ENCODE measurements at places on chromosomes 5 and 9. TPM values are rescaled to one million over a fixed set of nuclear protein-coding genes. Genes with fewer than 3 reads are reported as not detected.

FBXW2 gene
- 31.5 TPM for total RNA-seq

PCDHGA3 gene
- 8.9 TPM for total RNA-seq

TAF11L7 gene
- total RNA-seq: not detected

GPR21 gene
- total RNA-seq: 1.4 TPM

PCDHA13 gene
- total RNA-seq: 0.39 TPM

SLC6A7 gene
- total RNA-seq: not detected

ZFP37 gene
- total RNA-seq: 2.2 TPM

PRRT1B gene
- not detected for total RNA-seq

C9 gene
- total RNA-seq: not detected

PPP2R2B gene
- total RNA-seq: 1.6 TPM

KCTD16 gene
- 0.28 TPM for total RNA-seq

SLC36A3 gene
- total RNA-seq: not detected

OCLN gene
- total RNA-seq: 3.2 TPM

PCDHGA8 gene
- 5.7 TPM for total RNA-seq

MYOZ3 gene
- 2.0 TPM for total RNA-seq

MTX3 gene
- 5.3 TPM for total RNA-seq

AGXT2 gene
- not detected for total RNA-seq

ARHGEF37 gene
- total RNA-seq: 13.7 TPM

KIF4B gene
- not detected for total RNA-seq

DPYSL3 gene
- 45.3 TPM for total RNA-seq

FAM153A gene
- total RNA-seq: 1.4 TPM

SPINK13 gene
- not detected for total RNA-seq

KCNV2 gene
- total RNA-seq: not detected

ENHO gene
- 0.75 TPM for total RNA-seq

PCDHA10 gene
- 0.52 TPM for total RNA-seq

PCDHGB2 gene
- 5.2 TPM for total RNA-seq

SAXO1 gene
- total RNA-seq: not detected

IFNA13 gene
- total RNA-seq: not detected

CFAP157 gene
- not detected for total RNA-seq

DAB2IP gene
- 47.0 TPM for total RNA-seq

HTR4 gene
- total RNA-seq: 7.9 TPM

RNF145 gene
- total RNA-seq: 29.9 TPM

DCTN4 gene
- total RNA-seq: 40.0 TPM

CEL gene
- total RNA-seq: 1.9 TPM

LCNL1 gene
- 1.1 TPM for total RNA-seq

FOXD4L3 gene
- total RNA-seq: not detected

PLAC8L1 gene
- total RNA-seq: not detected

CAMK2A gene
- total RNA-seq: 18.2 TPM

GDA gene
- total RNA-seq: not detected

IGFBPL1 gene
- 2.8 TPM for total RNA-seq

ADAMTS12 gene
- total RNA-seq: 0.43 TPM

FXN gene
- 24.6 TPM for total RNA-seq

CDH10 gene
- 0.31 TPM for total RNA-seq

SMC5 gene
- 11.4 TPM for total RNA-seq

EPB41L4B gene
- total RNA-seq: 30.4 TPM

HTR1A gene
- total RNA-seq: not detected

BICD2 gene
- 32.2 TPM for total RNA-seq

Measured in right atrium auricular region (tissue), 2 donors.